Lower leg skin (tissue), 4 donors: ENCODE measurements at places on chromosomes 3 and 15. TPM values are rescaled to one million over a fixed set of nuclear protein-coding genes. Genes with fewer than 3 reads are reported as not detected.

The GOLGA8T gene
- total RNA-seq = not detected

The ANKRD63 gene
- not detected for total RNA-seq

The SATB1 gene
- total RNA-seq = 20.2 TPM

The MAP6D1 gene
- 19.2 TPM for total RNA-seq

The LNP1 gene
- 1.5 TPM for total RNA-seq

The NPAP1 gene
- total RNA-seq = not detected

The PEX5L gene
- total RNA-seq = not detected

The LRRC34 gene
- total RNA-seq = not detected

The SUCLG2 gene
- total RNA-seq = 38.7 TPM

The SLC12A1 gene
- not detected for total RNA-seq

The GP5 gene
- 0.06 TPM for total RNA-seq

The MUSTN1 gene
- total RNA-seq = 5.5 TPM

The KBTBD13 gene
- not detected for total RNA-seq

The SLC6A1 gene
- total RNA-seq = 1.1 TPM

The ACKR4 gene
- total RNA-seq = 1.8 TPM

The DIS3L gene
- 16.1 TPM for total RNA-seq

The PLA2G4E gene
- 67.2 TPM for total RNA-seq

The GPR15 gene
- total RNA-seq = not detected

The PAK6 gene
- 83.9 TPM for total RNA-seq

The USF3 gene
- total RNA-seq = 26.6 TPM

The CCDC13 gene
- total RNA-seq = 0.06 TPM

The ITIH1 gene
- total RNA-seq = not detected

The FANCD2OS gene
- not detected for total RNA-seq

The CACNA2D3 gene
- 1.0 TPM for total RNA-seq

The FBLN2 gene
- 153 TPM for total RNA-seq

The PLSCR5 gene
- not detected for total RNA-seq

The CYP1A2 gene
- not detected for total RNA-seq

The CD200R1 gene
- 1.8 TPM for total RNA-seq

The DPPA2 gene
- total RNA-seq = not detected

The CPB1 gene
- total RNA-seq = 12.0 TPM

The CCR1 gene
- total RNA-seq = 1.0 TPM

The TNNC1 gene
- total RNA-seq = 6.3 TPM

The FAH gene
- 11.3 TPM for total RNA-seq

The NR1I2 gene
- total RNA-seq = not detected

The CCDC33 gene
- not detected for total RNA-seq

The COL6A5 gene
- total RNA-seq = not detected

The CPLX3 gene
- 0.84 TPM for total RNA-seq

The FETUB gene
- total RNA-seq = 4.0 TPM

The CKMT1A gene
- total RNA-seq = 36.1 TPM

The ACTC1 gene
- 0.62 TPM for total RNA-seq

The DAZL gene
- total RNA-seq = not detected

The SLC24A5 gene
- total RNA-seq = 3.6 TPM

The GUCA1C gene
- not detected for total RNA-seq

The APOD gene
- total RNA-seq = 262 TPM

The MCTP2 gene
- 19.3 TPM for total RNA-seq
